Fibroblast of the conjunctiva (primary cell): ENCODE measurements at places on chromosomes 7 and 10.

- DNase-seq, result no peak
These were observed 64.7 kb downstream of the CDK14 start for GRCh38 chr7:90660819-90661218.

- no peak for DNase-seq
These were observed 247.0 kb upstream of the MKI67 start for GRCh38 chr10:128373071-128373749.

GRCh38 chr7:128398016-128398840, 11.6 kb downstream of the IMPDH1 start:
- peak; percentile 16 for DNase-seq

DNA sequence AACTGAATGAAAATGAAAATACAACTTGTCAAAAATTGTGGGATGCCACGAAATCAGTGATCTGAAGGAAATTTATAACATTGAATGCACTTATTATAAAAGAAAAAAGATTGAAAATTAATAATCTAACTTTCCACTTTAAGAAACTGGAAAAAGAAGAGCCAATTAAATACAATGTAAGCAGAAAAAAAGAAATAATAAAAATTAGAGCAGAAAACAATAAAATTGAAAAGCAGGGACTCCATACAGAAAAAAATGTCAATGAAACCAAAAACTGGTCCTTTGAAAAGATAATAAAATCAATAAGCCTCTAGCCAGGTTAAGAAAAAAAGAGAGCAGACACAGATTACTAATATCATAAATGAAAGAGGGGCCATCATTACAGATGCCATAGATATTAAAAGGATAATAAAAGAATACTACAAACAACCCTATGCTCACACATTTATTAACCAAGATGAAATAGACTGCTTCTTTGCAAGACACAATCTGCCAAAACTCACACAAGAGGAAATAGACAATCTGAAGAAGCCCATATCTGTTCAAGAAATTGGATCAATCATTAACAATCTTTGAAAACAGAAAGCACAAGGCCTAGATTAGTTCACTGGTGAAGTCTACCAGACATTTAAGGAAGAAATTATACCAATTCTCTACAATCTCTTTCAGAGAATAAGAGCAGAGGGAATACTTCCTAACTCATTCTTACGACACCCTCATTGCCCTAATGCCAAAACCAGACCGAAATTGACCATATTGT, 233.8 kb upstream of the NEBL start:
- no peak for DNase-seq

- DNase-seq, result no peak
These were observed 159.2 kb upstream of the FOXP2 start for GRCh38 chr7:114255404-114255841.

DNA sequence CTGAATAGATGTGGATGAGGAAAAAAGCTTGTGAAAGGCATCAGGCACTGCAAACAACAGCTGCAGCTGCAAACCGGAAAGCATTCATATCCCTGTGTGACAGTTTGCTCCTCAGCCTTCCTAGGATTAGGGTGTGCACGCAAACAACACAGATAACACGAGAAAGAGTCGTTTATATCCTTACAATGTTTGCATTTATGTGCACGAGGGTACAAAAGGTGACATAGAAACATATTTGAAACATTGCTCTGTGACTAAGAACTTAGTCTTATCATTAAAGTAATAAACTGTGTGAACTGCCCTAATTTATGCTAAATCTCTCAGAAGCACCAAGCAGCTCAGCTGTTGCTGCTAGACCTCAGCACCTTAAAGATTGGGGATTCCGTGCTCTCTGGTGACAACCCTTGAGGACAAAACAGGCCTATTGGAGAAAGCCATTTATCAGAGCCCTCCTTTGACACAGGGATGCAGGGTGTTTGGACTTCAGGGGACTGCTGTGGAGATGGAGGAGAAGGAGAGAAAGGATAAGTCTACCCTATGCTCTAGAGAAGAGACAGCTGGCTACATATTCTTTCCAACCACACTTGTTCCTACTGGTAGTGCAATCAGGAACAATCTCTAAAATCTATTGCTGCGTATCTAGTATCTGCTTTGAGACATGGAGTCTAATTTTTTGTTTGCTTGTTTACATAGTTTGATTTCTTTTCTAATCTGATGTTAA, 176.2 kb downstream of the GNAT3 start:
- DNase-seq, result no peak

DNA sequence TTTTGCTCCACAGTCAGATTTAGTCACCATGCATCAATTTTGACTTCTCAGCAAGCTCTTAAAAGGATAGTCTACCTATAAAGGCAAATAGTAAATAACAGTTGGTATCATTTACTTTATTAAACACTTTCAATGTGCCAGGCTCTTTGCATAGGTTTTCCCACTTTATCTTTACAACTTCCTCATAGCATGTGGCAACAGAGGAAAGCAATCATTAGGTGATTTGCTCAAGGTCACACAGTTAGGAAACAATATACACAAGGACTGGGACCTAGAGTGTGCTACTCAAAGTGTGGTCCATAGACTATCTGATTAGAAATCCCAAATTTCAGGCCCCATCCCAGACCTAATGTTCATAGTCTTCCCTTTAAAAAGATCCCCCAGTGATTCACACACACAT, 212.3 kb downstream of the MTERF1 start:
- no peak for DNase-seq

- no peak for DNase-seq
These were observed 50.6 kb downstream of the PRPF18 start for GRCh38 chr10:13637303-13637856.

GRCh38 chr7:84981055-84981976, 205.5 kb downstream of the SEMA3D start:
- DNase-seq, result no peak

GRCh38 chr7:66359656-66360211, 154.6 kb downstream of the TPST1 start:
- DNase-seq, result peak; percentile 31

DNA sequence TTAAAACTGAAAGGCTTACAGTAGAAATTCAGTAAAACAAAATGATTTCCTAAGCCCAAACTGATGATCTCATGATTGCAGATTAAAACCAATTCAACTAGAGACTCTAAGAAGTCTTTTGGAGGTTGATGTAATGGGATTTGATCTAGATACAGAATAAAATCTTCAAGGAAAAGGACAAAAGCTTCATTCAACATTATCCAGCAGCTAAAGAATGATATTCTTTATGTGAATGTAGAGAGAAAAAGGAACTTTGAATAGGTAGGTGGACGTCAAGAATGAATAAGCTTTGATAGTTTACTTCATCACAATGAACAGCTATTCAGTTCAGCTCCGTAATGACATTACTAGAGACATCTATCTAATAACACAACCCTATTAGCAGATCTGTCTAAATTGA, 744.4 kb downstream of the PHTF2 start:
- DNase-seq, result no peak

- no peak for DNase-seq
These were observed 457.4 kb upstream of the TPK1 start for GRCh38 chr7:145293228-145293701.

GRCh38 chr10:17062955-17063484, 66.6 kb downstream of the CUBN start:
- peak; percentile 64 for DNase-seq

DNA sequence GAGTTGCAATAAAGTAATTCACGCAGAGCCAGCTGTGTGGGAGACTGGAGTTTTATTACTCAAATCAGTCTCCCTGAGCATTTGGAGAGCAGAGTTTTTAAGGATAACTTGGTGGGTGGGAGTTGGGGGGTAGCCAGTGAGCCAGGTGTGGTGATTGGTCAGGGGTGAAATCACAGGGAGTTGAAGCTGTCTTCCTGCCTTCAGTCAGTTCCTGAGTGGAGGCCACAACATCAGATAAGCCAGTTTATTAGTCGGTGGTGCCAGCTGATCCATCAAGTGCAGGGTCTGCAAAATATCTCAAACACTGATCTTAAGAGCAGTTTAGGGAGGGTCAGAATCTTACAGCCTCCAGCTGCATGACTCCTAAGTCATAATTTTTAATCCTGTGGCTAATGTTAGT, 3.3 kb upstream of the CYP51A1 start:
- no peak for DNase-seq

DNA sequence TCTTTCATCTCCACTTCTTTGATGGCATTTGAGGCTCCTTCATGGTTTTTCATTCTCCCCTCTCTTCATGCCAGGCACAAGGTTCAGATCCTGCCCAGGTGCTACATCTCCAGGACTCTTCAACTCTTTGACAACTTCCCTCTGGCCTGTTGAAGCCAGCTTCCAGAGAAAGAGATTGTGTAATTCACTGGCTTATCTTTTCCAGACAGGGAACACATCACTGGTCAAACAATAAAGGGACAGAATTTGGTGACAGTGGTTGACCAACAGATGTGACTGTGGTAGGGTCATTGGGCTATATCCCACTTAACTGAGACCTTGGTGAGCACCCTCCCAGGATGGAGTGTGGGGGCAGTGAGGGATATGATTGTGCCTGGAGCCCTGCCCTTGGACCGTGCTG, 111.4 kb upstream of the AGK start:
- DNase-seq, result no peak

DNA sequence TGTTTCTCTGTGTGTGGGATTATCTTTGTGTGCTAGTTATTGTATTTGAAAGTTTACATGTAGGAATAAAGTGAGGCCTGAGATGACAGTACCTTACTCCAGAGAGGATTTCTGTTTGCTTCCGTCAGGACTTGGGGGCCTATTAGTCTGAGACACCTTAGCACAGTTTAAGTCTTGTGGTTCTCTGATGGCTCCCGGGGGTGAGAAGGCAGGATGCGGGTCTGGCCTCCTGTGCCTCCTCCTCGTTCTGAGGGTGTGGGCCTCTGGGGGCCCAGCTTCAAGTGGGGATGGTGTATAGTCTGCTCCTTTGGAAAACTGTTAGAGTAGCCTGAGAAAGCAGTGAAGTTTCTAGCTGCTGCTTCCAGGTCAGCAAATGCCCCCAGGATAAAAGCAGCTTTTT, 12.4 kb downstream of the MTURN start:
- no peak for DNase-seq

GRCh38 chr7:134448356-134449229, 10.3 kb downstream of the AKR1B1 start:
- peak; percentile 68 for DNase-seq

DNA sequence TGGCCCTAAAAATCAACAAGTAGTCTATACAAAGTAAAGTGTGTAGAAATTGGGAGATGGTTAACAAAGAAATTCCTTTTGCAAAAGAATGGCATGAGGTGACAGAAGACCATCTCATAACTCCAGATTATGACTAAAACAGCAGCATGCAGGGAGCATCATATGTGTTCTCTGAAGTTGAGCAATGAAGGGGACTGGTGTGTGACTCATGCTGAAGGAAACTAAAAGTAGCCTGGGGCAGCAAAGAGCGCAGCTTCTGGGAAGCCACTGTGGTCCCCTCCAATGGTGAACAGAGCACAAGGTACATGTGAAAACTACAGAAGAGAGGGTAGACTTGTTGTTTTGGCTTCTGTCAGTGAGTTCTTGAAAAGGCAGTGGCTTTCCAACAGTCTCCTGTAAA, 133.4 kb downstream of the MACC1 start:
- no peak for DNase-seq

DNA sequence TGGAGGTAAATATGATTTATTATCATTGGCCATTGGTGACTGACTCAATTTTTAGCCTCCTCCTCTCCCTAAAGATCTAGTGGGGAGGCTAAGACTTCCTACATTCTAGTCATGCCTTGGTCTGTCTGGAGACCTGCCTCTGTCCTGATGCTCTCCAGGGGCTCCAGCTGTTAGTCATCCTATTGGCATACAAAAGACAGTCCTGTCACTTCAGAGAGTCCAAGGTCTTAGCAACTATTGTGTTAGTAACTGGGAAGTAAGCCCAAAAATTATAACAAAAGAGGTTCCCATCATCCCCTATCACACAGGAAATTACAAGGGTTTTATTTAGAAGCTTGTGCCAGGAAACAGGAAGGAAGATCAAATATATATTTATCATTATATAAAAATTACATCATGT, 400.6 kb upstream of the VSTM2A start:
- no peak for DNase-seq

DNA sequence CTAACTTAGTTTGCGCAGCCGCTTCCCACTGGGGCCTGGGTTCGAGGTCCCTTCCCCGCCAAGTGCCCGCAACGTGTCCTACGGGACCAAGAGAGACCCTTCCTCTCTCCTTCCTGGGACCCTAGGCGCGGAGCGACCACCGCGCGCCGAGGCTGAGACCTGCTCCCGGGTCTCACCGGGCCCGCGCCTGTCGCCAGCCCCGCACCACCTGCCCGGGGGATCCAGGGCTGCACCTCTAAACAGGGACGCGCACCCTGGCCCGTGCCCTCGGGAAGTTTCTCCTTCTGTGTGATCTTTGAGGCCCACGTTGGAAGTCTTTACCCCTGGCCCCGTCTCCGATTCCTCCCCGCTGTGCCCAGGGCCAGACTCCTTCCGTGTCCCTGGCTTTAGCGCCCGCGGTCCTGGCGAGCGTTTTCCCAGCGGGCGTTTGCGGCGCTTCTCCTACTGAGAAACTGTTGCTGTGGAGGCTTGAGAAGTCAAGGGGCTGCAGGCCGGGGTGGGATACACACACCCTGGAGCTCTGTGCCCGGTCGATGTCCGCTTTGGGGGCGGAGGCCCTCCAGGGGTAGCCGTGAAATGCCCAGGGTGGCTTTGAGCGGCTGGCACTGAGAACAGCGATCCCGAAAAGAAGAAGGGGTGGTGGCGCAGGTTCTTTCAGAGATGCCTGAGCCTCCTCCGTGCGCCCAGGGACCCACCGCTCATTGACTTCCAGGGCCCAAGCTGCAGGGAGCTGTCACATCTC, 575 bp downstream of the PLPP4 start:
- no peak for DNase-seq

GRCh38 chr10:129025787-129026186, 441.3 kb upstream of the MGMT start:
- no peak for DNase-seq

DNA sequence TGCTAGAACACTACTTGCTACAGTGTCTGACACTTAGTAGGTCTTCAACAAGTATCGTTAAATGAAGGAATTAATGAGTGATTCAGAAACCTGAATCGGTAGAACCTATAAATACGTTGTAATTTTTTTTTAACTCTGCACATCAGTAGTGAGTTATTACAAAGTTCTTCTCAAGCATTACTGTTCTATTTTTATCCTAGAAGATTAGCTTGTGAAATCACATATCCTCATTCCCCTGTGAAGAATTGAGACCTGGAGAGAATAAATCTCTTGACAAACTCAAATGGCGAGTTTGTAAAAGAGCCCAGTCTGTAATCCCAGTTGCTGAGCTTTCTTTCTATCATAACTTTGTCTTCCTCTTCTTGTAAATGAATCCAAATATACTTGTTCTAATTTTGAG, 34.7 kb downstream of the HYAL4 start:
- no peak for DNase-seq

- DNase-seq, result no peak
These were observed 6.9 kb downstream of the PFKP start for GRCh38 chr10:3074145-3074665.
